ENCODE measurements at places on chromosomes 11 and 22. TPM values are rescaled to one million over a fixed set of nuclear protein-coding genes. Genes with fewer than 3 reads are reported as not detected.

Gene OR51E2
- 0.53 TPM for total RNA-seq

Gene KCNJ1
- total RNA-seq = 0.18 TPM

Gene ROBO4
- 17.8 TPM for total RNA-seq

Gene CDHR5
- total RNA-seq = 0.75 TPM

Gene MS4A6E
- not detected for total RNA-seq

Gene OR10A3
- total RNA-seq = not detected

Gene ST14
- total RNA-seq = 0.35 TPM

- DNase-seq = no peak
These were observed 2.1 kb downstream of the CHRNA10 start for GRCh38 chr11:3669128-3669527.

- no peak for DNase-seq
These were observed 18.4 kb upstream of the ST3GAL4 start for GRCh38 chr11:126337126-126337473.

DNA sequence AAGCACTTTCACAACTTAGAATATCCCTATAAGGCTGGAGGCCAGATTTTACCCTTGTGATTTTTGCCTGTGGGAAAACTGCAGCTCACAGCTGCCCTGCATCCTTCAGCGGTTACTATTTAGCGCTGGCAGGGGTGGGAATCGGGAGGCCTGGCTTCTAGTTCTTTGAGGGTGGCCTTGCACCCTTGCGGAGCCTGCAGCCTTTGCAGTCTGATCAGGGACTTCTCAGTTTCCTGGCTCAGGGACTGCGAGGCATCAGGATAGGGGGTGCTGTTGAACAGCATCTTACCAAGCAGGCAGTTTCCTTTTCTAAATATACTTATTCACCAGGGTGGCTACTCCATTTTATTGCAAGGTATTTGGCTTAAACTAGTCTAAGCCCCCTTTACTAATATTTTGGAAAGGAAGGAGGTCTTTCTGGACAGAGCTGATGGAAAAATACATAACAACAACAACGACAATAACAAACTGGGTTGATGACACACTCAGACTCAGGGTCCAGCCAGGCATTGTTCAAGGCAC lies 2.9 kb upstream of the APOA1 start:
- DNase-seq = no peak

GRCh38 chr22:34808618-34809017 lies 257.3 kb upstream of the ISX start:
- DNase-seq = no peak

DNA sequence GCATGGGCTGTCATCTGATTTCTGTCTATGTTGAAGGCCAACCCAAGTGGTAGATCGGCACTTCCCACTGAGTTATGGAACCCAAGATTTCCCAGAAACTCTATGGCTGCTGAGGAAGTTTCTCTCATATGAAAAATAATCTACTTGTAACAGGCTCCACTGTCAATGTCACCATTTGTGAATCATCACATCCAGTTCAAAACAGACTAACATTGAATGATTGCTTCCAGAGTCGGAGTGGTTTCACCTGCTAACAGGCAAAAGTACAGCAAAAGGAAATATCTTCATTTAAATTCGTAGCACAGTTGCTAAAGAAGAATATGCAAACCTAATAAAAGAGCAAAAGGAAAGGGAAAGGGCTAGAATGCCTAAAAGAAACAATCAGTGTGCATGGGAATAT lies 12.8 kb downstream of the WT1 start:
- DNase-seq = no peak

GRCh38 chr22:35686298-35686697 lies 31.4 kb upstream of the APOL5 start:
- no peak for DNase-seq
